ACHN (cell line): ENCODE measurements at places on chromosomes 5 and 9.

DNA sequence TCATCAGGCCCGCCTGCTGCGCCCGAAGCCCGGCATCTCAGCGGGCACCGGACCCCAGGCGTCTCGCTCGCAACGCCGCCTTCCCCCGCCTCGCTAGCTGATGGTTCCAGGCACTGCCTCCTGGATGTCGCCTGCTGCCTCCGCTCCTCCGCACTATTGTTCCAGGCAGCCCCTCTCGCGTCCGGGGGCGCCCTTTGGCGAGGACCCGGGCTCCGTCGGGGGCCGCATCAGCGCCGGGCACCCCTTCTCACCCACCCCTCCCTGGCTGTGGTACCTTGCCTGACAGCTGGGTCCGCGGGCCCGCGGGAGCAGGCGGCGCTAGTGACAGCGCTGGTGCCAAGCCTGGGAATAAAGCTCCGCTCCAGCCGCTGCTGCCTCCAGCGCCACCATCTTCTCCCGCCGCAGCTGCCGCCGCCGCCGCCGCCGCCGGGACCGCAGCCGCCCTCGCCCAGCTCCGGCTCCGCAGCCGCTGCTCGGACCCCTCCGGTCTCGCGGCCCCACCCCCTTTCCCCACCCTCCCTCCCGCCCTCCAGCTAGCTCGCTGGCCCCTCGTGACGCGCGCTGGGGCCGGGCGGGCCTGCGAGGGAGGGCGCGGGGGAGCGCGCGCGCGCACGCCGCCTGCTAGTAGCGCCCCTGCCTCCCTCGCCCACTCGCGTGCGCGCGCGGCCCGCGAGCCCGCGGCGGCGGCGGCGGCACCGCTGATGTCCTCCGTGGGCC lies at the start of gene APBA1:
Gene APBA1 (minus strand): TSS at position 493 of the 717 bp plus-strand sequence.
- DNase-seq: peak; percentile 17

- no peak for DNase-seq
Observed at GRCh38 chr5:143992496-143992895, 178.0 kb downstream of the YIPF5 start.

DNA sequence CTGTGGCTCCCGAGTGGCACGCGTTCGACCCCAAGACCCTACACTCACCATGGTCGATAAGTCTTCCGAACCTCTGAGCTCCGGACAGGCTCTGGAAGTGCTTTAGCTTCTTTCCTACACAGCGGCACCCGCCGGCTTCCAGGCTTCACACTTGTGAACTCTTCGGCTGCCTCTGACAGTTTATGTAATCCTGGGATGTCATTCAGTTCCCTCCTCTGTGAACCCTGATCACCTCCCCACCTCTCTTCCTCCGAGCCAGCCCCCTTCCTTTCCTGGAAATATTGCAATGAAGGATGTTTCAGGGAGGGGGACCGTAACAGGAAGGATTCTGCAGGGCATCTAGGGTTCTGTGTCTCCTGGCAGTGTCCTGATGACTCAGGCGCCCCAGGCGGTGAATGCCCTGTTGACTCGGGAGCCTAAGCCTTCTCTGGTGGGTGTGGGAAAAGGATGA lies at the start of gene CD14:
Gene CD14 (minus strand): TSS at position 155 of the 451 bp plus-strand sequence. CDS start 104 bp downstream, at position 51.
- DNase-seq: peak; percentile 49

DNA sequence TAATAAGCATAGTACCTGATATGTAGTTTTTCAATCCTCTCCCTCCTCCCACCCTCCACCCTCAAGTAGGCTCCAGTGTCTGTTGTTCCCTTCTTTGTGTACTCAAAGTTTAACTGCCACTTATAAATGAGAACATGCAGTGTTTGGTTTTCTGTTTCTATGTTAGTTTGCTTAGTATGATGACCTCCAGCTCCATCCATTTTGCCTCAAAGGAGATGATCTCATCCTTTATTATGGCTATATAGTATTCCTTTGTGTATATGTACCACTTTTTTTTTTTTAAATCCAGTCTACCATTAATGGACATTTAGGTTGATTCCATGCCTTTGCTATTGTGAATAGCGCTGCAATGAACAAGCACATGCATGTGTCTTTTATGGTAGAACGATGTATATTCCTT lies 20.5 kb downstream of the POLK start:
- DNase-seq: no peak

- no peak for DNase-seq
Observed at GRCh38 chr9:123680352-123680751, 249.6 kb downstream of the DENND1A start.

DNA sequence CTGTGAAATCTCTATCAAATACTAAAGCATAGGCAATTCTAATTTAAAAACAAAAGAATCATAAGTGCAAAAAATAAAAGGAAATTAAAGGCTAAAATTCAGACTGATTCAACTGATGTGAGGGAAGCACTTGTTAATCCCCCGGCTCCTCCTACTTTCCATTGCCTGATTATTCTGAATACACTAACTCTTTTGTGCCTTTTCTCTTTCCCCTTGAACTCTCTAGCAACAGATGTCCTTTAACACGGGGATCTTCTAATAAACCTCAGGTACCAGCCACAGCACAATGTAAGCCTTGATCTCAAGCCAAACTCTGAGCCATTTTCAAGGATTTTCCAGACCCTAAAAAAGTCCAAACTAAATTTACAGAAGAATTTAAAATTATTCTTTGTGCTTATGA lies 61.5 kb downstream of the KCNV2 start:
- DNase-seq: no peak

DNA sequence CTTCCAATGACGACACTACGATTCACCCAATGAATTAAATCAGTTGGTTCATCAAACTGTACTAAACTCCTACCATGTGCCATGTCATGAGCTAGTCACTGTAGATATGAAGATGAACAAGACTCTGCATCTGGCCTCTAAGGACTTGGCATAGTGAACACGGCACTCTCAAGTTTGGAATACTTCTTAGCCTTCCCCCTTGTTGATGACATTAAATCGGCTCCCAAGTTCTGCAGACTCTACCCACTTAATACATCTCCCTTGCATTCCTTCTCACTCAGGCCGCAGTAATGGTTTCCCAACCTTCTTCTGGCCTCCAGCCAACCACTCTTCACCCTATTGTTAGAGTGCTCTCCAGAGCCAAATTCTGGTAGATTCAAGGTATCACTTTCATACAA lies 184.7 kb downstream of the MAPKAP1 start:
- DNase-seq: peak; percentile 8

DNA sequence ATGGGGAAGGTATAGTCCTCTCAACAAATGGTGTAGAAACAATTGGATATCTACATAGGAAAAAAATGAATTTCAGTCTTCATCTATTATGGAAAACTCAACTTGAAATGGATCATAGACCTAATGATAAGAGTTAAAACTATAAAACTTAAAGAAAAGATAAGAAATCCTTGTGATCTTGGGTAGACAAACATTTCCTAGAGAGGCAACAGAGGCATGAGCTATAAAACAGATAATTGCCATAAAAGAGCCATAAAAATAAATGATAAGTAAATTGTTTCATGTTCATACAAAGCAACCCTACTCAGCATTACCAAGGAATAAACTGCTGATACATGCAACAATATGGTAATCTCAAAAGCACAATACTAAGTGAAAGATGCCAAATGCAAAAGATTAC lies 76.2 kb downstream of the SNX18 start:
- DNase-seq: no peak

- DNase-seq: no peak
Observed at GRCh38 chr5:80963966-80964481, 3.9 kb downstream of the RASGRF2 start.

GRCh38 chr5:112975721-112976431 lies 722 bp upstream of the DCP2 start:
- DNase-seq: no peak

DNA sequence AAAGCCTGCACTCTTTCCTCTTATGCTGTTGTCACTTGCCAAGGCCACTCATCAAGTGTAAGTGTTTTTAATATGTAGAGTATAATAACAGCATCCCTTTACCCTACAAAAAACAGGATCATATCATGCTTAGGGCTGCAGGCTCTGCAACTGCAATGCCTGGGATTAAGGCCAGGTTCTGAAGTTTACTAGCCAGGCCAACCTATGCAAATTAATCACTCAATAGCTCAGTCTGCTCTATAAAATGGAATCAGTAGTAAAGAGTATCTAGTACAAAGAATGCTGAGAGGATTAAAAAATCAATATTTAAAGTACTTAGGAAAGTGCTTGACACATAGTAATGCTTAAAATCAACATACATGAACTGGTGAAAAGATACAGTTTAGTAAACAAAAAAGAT lies 253.3 kb downstream of the EDIL3 start:
- no peak for DNase-seq

GRCh38 chr5:157308836-157309465 lies 43.0 kb downstream of the CYFIP2 start:
- no peak for DNase-seq

DNA sequence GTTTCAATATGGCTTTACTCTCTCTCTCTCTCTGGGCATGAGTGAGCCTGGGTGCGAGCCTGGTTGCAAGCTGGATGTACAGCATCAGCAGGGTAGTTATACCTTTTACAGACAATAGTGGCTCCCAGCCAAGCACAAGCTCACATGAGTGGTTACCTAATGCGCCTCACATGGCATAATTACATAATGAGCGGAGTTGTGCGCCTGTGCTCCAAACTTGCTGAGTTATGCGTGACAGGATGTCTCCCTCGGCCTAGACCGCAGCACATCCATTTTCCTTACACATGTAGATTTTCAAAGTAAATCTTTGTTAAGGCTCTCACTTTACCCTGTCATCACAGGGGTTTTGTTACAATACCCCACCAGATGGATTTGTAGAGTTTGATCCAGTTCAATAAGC lies 233.5 kb upstream of the WWC1 start:
- DNase-seq: peak; percentile 4

- peak; percentile 27 for DNase-seq
Observed at GRCh38 chr9:112921549-112921948, 30.9 kb upstream of the SLC46A2 start.

DNA sequence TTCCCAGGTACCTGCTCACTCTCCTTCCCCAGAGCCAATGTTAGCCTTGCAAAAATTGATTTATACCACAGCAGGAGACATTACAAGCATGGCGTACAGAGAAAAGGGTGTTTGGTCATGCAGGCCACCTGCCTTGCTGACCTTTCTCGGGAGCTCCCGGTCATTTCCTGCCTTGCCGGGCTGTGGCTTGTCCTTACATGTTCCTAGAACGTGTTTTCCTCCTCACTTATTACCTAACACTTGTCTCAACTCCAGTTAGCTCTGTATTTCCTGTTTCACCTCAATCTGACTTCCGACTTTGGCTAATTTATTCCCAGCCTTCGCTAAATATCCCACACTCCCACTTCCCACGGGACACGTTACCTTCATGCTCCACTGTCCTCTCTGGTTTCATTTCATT lies 282.5 kb downstream of the ICE1 start:
- no peak for DNase-seq

DNA sequence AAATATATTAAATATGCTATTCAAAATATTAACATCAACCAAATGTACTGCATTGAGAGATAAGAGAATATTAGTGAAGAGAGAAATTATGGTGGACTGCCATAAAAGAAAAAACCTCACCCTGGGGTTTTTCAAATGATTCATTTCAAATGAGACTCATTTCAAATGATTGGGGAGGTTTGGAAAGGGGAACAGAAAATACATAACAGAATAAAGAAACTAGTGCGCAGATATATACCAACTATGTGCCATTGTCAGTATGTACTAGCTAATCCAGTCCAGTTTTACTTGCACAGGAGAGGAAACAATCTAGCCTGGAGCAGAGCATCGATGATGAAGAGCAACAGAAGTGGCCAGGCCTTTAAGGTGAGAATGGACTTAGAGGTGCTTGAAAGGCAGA lies 651.6 kb upstream of the RORB start:
- no peak for DNase-seq

DNA sequence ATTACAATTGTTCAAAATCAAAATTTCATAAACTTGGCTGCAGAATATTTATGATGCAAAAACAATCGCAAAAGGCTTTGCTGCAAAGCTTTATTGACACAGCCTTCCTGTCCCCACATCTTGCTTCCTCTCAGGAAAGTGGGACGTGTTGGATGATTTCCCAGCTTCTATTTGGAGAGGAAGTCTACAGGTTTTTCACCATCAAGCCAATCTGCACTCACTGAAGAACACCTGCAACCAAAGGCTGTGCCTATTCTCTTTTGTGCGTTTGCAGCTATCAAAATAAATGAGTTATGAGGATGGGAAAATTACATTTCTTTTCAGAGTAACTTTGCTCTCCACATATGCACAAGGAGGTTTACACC lies 214.4 kb downstream of the PLK2 start:
- DNase-seq: no peak

DNA sequence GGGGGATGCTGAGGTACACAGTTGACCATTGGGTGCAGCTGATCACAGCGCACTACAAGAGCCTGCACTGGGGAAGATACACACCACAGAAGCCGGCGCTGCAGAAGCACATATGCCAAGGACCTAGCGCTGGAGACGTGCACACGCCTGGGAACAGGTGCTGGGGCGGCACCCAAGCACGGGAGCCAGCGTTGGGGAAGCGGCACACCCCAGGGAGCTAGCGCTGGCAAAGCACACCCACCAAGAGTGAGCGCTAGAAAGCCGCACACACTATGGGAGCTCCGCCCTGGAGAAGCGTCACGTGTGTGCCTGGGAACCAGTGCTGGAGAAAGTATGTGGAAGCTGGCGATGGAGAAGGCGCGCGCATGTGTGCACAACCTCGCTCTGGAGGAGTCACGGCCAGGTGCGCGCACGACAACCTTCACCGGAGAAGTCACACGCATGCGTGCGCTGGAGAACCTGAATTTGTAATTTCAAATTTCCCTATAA lies 4.5 kb downstream of the FANCC start:
- no peak for DNase-seq

- DNase-seq: no peak
Observed at GRCh38 chr5:119357808-119358529, 2.1 kb downstream of the TNFAIP8 start.

DNA sequence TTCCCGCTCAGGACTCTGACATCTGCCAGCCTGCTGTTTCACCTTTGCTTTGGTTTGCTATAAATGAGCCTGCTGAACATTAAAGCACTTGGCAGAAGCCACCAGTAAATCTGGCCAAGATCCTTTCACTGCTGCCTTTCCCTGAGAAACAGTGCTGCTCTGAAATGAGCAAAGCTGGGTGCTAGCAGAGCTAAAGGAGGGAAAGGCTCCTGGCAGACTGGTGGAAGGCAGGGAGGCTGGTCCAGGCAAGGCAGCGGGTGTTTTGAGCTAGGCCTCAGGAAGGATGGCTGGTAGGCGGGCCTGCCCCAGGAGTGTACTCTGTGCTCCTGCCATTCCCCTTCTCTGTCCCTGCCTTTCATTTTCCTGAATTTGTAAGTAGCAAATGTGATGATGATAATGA lies 52.5 kb upstream of the PTGS1 start:
- DNase-seq: no peak

GRCh38 chr5:42301349-42301748 lies 121.9 kb upstream of the GHR start:
- DNase-seq: no peak

DNA sequence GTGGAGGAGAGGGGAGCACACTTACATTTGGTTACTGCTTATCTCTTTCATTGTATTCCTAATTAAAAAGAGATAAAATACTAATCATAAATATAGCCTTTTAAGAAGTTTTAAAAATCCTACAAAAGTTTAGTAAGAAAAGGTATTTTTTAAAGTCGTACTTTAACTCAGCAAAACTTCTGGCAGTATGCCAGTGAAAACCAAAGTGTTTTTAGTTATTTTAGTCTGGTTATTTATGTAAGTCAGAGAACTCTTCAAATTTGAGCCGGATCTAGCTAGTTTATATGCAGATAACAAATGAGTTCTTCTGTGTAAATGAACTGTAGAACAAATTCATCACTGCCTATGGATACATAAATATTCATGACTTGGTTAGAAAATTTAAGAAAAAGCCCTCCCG lies 36.5 kb upstream of the ANKDD1B start:
- no peak for DNase-seq
